GM10248 (cell line): ENCODE measurements at places on chromosomes 7 and 10.

DNA sequence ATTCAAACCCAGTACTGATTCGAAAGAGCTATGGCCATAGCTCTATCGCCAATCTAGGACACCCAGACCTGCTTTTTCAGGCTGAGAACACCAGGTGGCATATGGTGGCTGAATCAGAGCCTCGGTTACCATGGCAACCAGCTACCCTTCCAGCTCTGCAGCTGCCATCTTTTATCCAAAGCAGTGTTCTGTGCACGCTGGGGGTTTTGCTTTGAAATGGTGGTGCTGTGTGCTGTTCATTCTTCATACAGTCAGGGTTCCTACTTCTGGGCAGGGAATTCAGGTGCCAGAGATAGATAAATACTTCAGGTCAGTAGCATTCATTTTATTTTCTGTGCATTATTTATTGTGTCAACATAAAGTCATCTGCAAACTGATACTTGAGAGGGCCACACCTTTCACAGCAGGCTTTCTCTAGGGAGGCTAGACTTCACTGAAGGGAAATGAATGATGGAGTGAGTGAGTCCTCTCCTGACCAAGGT, 85.4 kb downstream of the AKR1D1 start:
- peak; percentile 87 for DNase-seq

DNA sequence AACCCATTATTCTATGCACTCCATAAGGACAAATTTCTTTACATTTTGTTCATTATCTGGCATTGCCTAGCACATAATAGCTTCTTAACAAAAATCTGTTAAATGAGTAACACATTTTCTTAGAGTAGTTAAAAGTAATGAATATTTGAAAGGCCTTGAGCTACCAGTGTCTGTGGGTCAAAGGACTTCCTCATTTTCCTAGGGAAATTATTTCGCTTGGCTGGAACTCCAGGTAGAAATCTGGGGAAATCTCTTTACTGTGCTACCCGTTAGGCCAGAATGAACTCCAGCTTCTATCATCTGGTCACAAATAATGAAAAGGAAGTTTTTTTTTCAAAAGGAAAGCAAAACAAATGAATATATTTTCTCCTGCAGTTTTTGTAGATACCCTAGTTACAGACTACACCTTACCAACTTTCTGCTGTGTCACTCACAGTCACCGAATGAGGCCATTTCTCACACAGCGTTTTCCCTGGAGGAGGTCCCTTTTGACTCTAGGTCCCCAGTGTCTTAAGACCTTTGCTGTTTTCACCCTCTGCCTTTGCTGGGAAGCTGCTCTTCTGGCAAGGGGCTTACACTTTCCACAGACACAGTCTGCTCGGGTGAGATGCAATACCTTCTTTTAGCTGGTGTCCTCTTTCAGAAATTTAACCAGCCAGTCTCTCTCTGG, 1.6 kb downstream of the SAMD9L start:
- no peak for DNase-seq

- no peak for DNase-seq
Observed at GRCh38 chr7:7971308-7972040, 2.9 kb downstream of the GLCCI1 start.

- no peak for DNase-seq
Observed at GRCh38 chr7:7668706-7669105, 28.2 kb downstream of the UMAD1 start.

DNA sequence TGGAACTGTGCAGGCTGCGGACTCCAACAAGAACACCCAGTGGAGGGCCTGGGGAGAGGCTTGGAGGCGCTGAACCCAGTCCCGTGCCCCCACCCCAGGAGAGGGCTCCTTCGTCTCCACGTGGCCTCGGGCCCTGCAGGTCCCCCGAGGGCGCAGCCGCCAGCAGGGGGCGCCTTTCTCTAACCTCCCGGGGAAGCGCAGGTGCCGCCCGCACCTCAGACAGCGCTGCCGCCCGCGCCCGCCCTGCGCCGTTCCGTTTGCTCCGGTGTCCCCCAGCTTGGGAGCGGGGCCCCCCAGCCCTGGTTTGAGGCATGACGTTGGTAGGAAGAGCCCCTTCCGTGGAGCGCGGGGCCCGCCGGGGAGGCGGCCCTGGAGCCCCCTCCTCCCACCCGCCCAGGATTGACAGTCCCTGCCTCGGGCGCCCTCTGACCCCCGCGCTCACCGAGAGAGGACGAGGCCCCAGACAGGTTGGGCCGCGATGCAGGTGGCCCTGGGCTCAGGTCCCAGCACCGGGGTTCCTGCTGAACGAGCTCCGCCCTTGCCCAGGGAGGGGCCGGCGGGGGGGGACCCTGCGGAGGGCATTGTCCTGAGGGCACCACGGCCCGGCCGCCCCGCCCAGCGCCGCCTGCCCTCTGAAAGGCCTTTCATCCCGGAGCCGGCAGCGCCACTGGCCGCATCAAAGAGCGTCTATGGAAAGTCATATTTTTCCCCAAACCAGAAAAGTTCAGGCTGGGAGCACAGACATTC, 42.8 kb downstream of the FOXL3 start:
- DNase-seq: peak; percentile 79

DNA sequence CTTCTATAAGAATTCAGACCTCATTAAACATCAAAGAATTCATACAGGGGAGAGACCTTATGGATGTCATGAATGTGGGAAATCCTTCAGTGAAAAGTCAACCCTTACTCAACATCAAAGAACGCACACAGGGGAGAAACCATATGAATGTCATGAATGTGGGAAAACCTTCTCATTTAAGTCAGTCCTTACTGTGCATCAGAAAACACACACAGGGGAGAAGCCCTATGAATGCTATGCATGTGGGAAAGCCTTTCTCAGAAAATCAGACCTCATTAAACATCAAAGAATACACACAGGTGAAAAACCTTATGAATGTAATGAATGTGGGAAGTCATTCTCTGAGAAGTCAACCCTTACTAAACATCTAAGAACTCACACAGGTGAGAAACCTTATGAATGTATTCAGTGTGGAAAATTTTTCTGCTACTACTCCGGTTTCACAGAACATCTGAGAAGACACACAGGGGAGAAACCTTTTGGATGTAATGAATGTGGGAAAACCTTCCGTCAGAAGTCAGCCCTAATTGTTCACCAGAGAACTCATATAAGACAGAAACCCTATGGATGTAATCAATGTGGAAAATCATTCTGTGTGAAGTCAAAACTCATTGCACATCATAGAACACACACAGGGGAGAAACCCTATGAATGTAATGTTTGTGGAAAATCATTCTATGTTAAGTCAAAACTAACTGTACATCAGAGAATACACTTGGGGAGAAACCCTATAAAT, 24.1 kb downstream of the ZNF37A start:
- no peak for DNase-seq

GRCh38 chr10:26821699-26822570, 38.8 kb downstream of the ABI1 start:
- DNase-seq: no peak

DNA sequence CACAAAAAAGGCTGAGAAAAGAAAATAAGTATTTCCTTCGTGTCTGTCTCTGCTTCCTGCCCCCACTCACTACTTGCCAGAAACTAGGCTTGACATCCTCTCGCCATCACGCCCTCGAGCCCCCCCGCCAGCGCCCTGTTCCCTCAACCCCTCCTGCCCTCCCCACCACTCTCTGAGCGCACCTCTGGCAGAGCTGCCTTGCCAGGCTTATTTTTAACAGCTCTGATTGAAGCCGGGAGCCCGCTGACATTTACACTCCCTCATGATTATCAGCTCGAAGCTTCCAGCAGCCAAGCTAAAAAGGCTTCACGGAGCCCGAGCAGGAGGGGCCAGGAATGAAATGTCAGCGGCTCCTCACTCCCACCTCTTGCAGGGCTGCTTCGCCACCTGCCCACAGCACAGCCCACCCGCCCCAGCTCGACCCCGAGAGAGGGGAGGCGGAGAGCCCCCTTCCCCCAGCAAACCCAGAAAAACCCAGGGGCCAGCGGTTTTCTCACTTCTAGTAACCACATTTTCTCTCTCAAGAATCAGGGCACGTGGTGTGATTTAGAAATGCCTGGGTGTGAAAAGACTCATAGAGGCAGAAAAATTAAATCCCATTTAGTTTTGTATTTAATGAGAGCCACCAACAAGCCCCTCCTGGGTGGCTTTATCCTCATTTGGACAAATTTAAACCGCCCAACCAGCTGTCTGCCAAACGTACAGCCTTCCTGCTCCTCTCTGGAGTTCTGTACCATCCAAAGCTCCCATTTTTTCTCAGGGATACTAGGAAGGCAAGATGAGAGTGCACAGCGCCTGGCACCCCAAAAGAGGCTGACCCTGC, 89.3 kb downstream of the SLIT1 start:
- DNase-seq: peak; percentile 47

DNA sequence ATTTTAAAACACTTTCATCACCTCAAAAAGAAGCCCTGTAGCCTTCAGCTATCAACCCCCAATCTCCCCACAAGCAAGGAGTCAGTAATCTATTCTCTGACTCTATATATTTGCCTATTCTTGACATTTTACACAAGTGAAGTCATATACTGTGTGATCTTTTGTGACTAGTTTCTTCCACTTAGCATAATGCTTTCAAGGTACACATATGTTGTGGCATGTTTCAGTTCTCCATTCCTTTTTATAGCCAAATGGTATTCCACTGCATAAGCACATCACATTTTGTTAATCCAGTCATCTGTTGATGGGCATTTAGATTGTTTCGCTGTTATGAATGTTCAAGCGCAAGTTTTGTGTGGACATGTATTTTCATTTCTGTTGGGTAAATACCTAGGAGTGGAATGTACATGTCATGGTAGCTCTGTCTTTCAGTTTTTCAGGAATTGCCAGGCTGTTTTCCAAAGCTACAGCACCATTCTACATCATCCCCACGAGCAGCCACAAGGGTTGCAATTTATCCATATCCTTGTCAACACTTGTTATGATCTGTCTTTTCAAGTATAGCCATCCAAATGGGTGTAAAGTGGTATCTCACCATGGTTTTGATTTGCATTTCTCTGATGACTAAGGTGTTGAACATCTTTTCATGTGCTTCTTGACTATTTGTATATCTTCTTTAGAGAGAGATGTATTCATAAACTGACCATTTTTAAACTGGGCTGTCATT, 405.6 kb downstream of the KCNMA1 start:
- no peak for DNase-seq

GRCh38 chr10:53236941-53237340, 464.4 kb upstream of the MBL2 start:
- DNase-seq: no peak

- DNase-seq: peak; percentile 83
Observed at GRCh38 chr7:100887516-100888290, 1.8 kb downstream of the UFSP1 start.

- peak; percentile 52 for DNase-seq
Observed at GRCh38 chr7:71735961-71736556, 604.1 kb downstream of the GALNT17 start.

GRCh38 chr10:110780704-110781103, 91.0 kb upstream of the PDCD4 start:
- DNase-seq: no peak

DNA sequence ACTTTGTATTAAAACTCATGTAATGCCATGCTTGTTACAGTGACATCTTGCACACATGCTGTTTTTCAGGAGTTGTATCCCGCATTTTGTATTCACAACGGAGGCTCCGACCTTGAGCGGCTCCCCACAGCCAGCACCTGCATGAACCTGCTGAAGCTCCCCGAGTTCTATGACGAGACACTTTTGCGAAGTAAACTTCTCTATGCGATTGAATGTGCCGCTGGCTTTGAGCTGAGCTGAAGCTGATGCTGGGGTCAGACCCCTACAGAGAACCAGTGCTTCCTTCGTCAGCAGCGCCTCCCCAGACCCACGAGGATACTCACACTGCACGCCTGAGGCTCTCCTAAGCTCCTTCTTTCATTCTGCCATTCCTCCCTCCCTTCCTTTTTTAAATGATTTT, 69.3 kb upstream of the DNAJB6 start:
- DNase-seq: no peak

DNA sequence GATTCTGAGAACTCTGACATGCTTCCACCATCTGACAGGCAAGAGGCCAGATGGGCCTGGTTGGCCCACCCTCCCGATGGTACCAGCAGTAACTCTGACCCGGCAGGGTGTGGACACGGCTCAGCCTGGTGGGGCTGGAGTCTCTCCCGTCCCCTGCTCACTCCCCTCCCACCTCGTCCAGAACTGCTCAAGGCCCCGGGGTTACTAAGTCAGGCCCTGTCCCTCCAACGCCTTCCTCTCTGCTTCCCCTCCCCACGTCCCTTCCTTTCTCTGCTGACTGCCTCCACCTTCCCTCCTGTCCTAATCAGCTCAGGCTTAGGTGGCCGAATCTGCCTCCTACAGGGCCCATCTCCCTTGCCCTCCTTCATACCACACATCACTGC, 12.5 kb downstream of the CALML5 start:
- DNase-seq: no peak

DNA sequence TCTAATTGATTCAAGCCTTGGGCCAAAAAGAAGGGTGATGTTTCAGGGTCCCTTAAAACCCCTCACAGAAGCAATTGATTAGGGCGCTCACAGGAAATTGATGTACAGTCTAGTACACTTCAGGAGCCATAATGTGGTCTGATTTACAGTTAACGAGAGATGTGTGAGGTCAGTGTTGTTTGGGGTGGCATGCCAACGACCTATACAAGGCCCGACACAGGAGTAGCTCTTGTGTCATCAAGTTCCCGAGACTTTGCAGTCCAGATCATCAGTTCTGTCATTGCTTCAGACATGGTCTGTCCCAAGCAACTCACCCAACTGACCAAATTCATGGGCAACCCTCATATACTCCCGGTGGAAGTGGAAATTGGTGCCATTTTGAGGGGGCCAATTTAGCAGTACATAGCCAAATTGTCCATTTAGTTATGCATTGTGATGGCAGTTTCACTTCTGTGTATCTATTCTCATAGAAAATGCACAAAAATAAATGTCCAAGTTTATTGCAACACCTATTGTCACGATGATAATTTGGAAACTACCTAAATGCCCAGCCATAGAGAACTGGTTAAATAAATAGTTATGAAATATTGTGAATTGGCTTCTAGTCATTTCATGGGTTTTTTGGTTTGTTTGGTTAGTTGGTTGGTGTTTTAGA, 18.0 kb upstream of the ARID5B start:
- no peak for DNase-seq

- DNase-seq: no peak
Observed at GRCh38 chr7:148847815-148848734, 36.0 kb downstream of the EZH2 start.

DNA sequence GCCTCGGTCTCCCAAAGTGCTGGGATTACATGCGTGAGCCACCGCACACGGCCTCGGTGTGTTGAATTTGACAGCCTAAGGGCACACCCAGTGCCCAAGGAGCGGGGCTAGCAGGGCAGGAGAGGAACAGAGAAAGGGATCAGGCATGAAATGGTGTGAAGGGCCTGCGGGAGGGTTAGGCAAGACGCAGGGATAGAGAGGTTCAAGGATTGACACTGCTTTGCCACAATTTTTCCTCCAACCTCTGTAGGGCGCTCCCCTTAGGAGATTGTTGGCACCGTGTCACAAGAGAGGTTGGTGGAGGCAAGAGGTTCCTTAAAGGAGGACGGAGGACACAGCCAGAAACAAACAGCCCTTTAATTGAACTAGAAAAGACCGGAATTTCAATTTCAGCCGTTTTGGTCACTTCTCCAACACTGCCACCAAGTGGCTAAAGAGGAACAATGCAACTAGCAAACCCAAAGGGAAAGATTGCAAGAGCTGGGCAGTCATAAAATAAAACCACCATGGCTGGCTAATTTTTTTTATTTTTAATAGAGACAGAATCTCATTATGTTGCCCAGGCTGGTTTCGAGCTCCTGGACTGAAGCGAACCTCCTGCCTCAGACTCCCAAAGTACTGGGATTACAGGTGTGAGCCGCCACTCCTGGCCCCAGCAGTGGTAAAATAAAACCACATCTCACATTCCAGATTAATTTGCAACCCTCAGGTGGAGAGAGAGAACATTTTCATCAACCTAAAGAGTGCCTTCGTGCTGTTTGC, 6.9 kb upstream of the CREB3L2 start:
- peak; percentile 57 for DNase-seq
